ENCODE measurements at places on chromosomes 3 and 15.
A peak's percentile ranks its signal among the peaks of the same experiment; 100 is the strongest.

DNA sequence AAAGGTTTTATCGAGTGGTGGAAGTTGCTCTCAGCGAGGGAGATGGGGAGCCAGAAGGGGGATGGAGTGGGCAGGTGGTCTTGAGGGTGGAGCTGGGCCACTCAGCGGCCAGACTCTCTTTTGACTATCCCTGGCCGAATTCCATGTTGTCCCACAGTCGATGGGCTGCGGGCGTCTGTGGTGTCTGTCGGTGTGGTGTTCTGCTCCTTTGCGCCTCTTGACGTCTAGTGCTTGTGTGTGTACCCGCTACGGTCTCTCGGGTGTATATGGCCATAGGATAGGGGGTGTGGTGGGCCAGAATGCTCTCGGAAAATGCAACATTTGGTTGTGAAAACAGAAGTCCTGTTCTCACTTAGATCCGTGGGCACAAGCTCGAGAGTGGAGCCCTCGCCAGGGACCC, 297.0 kb downstream of the CGGBP1 start:
- H3K36me3 ChIP-seq, result no peaks in the 10 kb centered on the region
- DNase-seq, result no peak
- no peak overlapping the region for H3K27ac ChIP-seq
- no peaks in the 10 kb centered on the region for H3K27me3 ChIP-seq

GRCh38 chr15:74007820-74008371, 13.4 kb downstream of the PML start:
- peaks cover 66% of the 10 kb centered on the region for H3K36me3 ChIP-seq
- H3K27ac ChIP-seq, result peak overlapping the region; percentile 75
- no peaks in the 10 kb centered on the region for H3K27me3 ChIP-seq
- no peak for DNase-seq

DNA sequence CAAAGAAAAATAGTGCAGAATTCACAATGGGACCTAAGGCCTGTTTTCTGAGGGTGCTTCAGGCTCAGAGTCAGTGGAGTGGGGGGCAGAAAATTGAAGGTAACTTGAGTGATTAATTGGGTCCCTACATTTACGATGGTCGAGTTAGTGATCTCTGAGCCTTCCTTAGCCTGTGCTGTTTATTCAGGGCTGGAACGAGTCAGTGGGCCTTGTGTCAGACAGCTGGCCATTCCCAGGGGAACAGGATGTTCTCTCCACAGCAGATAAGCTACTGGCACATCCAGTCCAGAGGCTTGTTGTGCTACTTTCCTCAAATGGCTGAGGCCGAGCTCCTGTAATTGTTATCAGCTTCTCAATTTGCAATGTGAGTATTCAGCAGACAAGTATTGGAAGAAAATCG, 29.2 kb upstream of the CNTN3 start:
- H3K4me3 ChIP-seq, result no peak overlapping the region
- no peak for DNase-seq
- H3K27me3 ChIP-seq, result no peaks in the 10 kb centered on the region
- no peaks in the 10 kb centered on the region for H3K4me1 ChIP-seq

GRCh38 chr3:30604093-30604492, 2.3 kb upstream of the TGFBR2 start:
- H3K4me3 ChIP-seq, result peak overlapping the region; percentile 85
- peaks cover 48% of the 10 kb centered on the region for H3K4me1 ChIP-seq
- DNase-seq, result no peak
- peaks cover 19% of the 10 kb centered on the region for H3K36me3 ChIP-seq
- H3K27ac ChIP-seq, result peak overlapping the region; percentile 97

DNA sequence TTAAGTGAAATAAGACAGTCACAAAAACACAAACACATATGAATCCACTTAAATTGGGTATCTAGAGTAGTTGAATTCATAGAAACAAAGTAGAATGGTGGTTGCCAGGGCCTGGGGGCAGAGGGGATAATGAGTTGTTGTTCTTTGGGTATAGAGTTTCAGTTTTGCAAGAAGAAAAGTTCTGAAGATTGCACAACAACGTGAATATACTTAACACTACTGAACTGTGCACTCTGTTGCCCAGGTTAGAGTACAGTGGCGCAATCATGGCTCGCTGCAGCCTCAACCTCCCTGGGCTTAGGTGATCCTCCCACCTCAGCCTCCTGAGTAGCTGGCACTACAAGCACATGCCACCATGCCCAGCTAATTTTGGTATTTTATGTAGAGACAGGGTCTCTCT, 14.9 kb downstream of the GRAMD2A start:
- no peaks in the 10 kb centered on the region for H3K36me3 ChIP-seq
- no peak for DNase-seq
- H3K4me3 ChIP-seq, result no peak overlapping the region
- peaks cover 51% of the 10 kb centered on the region for H3K27me3 ChIP-seq
- H3K27ac ChIP-seq, result no peak overlapping the region

- peaks cover 12% of the 10 kb centered on the region for H3K4me1 ChIP-seq
- no peak overlapping the region for H3K4me3 ChIP-seq
- H3K36me3 ChIP-seq, result peaks cover 11% of the 10 kb centered on the region
- no peaks in the 10 kb centered on the region for H3K27me3 ChIP-seq
- no peak for DNase-seq
- H3K27ac ChIP-seq, result no peak overlapping the region
Measured at GRCh38 chr3:196414469-196414868, 17.8 kb downstream of the UBXN7 start.

- H3K27ac ChIP-seq, result no peak overlapping the region
- H3K4me3 ChIP-seq, result no peak overlapping the region
- DNase-seq, result no peak
- H3K27me3 ChIP-seq, result peaks cover 2% of the 10 kb centered on the region
- H3K4me1 ChIP-seq, result no peaks in the 10 kb centered on the region
Measured at GRCh38 chr3:123658852-123659206, 74.0 kb upstream of the HACD2 start.

DNA sequence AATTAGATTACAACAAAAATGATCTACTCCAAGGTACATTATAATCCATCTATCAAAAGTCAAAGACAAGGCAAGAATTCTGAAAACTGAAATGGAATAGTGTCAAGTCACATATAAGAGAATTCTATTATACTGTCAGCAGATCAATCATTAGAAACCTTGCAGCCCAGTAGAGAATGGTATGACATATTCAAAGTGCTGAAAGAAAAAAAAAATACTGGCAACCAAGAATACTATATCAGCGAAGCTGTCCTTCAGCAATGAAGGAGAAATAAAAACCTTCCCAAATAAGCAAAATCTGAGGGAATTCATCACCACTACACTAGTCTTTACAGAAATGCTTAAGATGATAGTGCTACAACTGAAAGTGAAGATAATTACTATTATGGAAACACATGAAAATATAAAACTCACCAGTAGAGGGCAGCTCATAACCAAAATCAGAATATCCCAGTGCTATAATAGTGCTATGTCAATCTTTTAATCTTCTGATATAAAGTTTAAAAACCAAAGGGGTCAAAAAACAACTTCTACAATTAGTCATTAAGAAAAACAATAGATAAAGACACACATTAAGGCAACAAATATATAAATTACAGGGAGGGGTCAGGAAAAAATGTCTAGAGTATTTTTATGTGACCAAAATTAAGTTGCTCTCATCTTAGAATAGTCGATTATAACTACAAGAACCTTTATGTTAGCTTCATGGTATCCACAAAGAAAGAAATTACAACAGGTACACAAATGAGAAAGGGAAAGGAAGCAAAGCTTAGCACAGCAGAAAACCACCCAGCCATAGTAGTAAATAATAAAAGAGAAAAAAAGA, 190.7 kb upstream of the CNTN6 start:
- H3K36me3 ChIP-seq, result no peaks in the 10 kb centered on the region
- no peaks in the 10 kb centered on the region for H3K27me3 ChIP-seq

DNA sequence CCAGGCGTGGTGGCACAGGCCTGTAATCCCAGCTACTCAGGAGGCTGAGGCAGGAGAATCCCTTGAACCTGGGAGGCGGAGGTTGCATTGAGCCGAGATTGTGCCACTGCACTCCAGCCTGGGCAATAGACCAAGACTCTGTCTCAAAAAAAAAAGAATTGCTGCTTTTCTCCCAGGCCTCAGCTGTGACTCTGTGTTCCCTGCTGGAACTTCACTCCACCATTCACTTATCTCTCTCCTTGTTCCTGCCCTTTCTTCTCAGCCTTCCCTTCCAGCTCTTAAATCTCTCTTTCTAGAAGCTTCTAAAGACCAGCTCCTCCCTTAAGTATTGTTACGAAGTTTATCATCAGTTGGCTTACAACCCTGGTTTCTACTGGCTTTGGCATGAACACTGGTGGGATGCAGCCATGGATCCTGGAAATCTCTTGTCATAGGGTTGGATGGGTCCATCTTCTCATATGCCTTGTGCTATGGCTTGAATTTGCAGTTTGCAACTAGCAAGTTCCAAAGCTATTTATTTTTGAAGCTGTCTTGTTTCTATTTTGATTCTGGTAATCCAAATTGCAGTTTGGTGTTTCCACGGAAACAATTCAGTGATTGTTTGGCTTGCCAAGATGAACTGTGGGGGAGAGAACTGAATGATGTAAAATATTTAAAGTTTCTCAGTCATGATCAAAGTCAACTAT, 10.5 kb downstream of the C3orf62 start:
- no peaks in the 10 kb centered on the region for H3K4me1 ChIP-seq
- H3K36me3 ChIP-seq, result peaks cover 8% of the 10 kb centered on the region
- H3K27ac ChIP-seq, result no peak overlapping the region

DNA sequence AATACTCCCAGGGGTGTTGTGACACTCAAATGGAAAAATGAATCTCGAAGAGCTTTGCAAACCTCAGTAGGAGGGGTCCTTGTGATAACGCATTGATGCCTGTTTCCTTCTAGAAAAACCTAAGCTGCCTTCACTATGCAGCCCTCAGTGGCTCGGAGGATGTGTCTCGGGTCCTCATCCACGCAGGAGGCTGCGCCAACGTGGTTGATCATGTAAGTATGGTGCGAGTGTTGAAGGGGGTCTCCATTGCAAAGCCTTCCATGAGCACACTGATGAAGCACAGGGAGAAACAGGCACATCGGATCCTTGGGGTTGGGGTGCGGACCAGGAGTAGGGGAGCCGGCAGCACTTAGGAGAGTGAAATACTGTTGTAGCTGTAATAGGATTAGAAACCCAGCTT, 22.3 kb downstream of the ANKDD1A start:
- no peak overlapping the region for H3K27ac ChIP-seq
- H3K4me1 ChIP-seq, result peaks cover 2% of the 10 kb centered on the region
- peaks cover 5% of the 10 kb centered on the region for H3K36me3 ChIP-seq

DNA sequence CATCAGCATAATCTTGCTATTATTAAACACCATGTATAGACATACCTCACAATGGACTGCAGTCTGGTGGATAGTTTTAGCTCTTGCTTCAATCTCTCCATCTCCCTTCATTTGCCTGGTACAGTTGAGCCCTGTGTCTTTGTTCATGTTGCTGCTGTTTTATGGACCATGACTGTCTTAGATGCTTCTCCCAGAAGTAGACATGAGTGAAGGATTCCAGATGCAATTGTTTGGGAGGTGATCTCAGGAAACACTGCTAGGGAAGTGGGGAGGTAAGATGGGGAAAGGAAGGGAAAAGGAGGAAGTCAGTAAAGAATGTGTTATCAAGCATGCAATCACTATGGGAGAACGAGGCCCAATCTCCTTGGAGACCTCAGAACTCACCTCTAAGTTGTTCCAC, 36.3 kb upstream of the CTNNB1 start:
- peaks cover 22% of the 10 kb centered on the region for H3K4me1 ChIP-seq
- H3K27me3 ChIP-seq, result peaks cover 27% of the 10 kb centered on the region
- no peak for DNase-seq
- H3K4me3 ChIP-seq, result no peak overlapping the region
- no peaks in the 10 kb centered on the region for H3K36me3 ChIP-seq
- H3K27ac ChIP-seq, result no peak overlapping the region

GRCh38 chr3:154101250-154101649, 19.9 kb upstream of the ARHGEF26 start:
- H3K36me3 ChIP-seq, result no peaks in the 10 kb centered on the region
- H3K4me1 ChIP-seq, result no peaks in the 10 kb centered on the region
- H3K27ac ChIP-seq, result no peak overlapping the region
- no peaks in the 10 kb centered on the region for H3K27me3 ChIP-seq

GRCh38 chr3:15934389-15935195, 136.8 kb upstream of the ANKRD28 start:
- peaks cover 2% of the 10 kb centered on the region for H3K27me3 ChIP-seq
- DNase-seq, result no peak
- peaks cover 1% of the 10 kb centered on the region for H3K36me3 ChIP-seq
- H3K27ac ChIP-seq, result no peak overlapping the region

- H3K27ac ChIP-seq, result peak overlapping the region; percentile 98
- DNase-seq, result no peak
- H3K27me3 ChIP-seq, result no peaks in the 10 kb centered on the region
- H3K4me1 ChIP-seq, result peaks cover 40% of the 10 kb centered on the region
Measured at GRCh38 chr15:40038275-40038637, 725 bp downstream of the SRP14 start.

DNA sequence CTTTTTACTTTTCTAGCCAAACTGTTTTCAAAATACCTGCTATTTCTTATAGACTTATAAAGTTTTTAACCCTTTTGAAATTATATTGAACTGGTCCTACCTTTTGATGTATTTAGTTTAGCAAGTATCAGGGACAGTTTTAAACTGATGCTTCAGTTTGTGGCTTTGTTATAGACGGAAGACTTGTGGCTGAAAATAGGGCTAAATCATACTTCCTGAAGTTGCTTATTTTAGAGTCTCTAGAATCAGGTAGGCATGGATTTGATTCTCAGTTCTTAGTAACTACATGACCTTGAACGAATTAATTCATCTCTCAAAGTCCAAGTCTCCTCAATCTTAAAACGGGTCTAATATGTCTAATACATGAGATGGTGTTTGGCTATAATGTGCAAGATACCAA, 322.8 kb downstream of the RAP2B start:
- no peak for DNase-seq
- peak overlapping the region; percentile 55 for H3K4me3 ChIP-seq
- peak overlapping the region; percentile 40 for H3K27ac ChIP-seq
- H3K36me3 ChIP-seq, result no peaks in the 10 kb centered on the region

- peaks cover 9% of the 10 kb centered on the region for H3K27me3 ChIP-seq
- no peak for DNase-seq
- H3K4me1 ChIP-seq, result no peaks in the 10 kb centered on the region
- no peak overlapping the region for H3K27ac ChIP-seq
- no peaks in the 10 kb centered on the region for H3K36me3 ChIP-seq
Measured at GRCh38 chr3:9876991-9877390, 3.1 kb downstream of the CIDEC start.

DNA sequence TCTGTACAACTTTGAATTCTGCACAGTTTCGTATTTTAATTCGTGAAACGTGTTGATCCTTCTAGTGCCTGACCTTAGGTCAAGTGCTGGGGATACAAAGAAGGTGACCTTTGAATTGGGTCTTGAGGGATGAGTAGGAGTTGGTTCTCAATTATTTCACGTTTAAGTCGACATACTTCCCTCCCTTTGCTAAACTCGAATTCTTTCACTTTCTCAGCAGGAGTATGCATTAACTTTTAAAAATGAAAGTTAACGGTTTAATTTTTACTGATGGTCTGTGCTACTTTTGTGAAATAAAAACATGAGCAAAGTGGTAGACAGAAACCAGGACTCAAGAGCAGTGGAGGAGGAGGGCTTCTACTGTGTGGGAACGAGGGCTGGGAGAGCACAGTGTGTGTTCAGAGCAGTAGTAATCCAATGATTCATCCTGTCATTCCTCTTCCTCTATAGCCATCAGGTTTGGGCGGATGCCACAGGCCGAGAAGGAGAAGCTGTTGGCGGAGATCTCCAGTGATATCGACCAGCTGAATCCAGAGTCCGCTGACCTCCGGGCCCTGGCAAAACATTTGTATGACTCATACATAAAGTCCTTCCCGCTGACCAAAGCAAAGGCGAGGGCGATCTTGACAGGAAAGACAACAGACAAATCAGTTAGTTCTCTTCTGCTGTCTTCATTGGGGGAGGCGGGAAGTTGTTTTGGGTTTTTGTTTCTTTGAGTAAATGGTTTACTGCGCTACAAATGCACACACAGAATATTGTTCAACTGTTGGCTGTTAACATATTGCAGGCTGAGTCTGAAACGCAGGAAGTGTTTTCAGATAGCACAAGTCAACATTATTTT, 78.6 kb upstream of the TSEN2 start:
- no peak for DNase-seq
- H3K4me1 ChIP-seq, result no peaks in the 10 kb centered on the region
- H3K27ac ChIP-seq, result no peak overlapping the region
- peaks cover 16% of the 10 kb centered on the region for H3K27me3 ChIP-seq
- H3K36me3 ChIP-seq, result no peaks in the 10 kb centered on the region
- H3K4me3 ChIP-seq, result no peak overlapping the region

Measured in activated naive CD8-positive, alpha-beta T cell treated with anti-CD3 and anti-CD28 coated beads, Interleukin-2, amount 10 ng/mL, durations not matched to agents 7 days and 5 days (primary cell).